ENCODE measurements at places on chromosomes 11 and 22.

- DNase-seq = no peak
Measured at GRCh38 chr11:117849781-117850414, 25.4 kb upstream of the FXYD2 start.

DNA sequence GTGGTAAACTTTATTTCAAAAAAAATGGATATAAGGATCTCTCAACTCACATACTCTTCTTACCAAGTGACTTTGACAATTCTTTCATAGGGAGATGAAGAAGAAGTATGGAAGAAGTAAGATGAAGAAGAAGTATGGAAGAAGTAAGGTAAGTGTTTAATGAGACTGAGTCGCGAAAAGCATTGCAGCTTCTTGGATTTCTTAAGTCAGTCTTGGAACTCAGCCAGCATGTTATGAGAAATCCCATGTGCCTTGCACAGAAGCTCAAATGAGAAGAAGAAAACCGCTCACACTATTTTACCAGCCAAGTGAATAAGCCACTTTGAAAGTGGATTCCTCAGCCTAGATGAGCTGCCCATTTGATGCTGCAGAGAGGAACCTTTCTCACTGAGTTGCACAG, 332.0 kb upstream of the CCDC179 start:
- DNase-seq = no peak

GRCh38 chr22:49057910-49058309, 769.8 kb downstream of the BRD1 start:
- DNase-seq = no peak

- no peak for DNase-seq
Measured at GRCh38 chr11:27571154-27571810, 64.7 kb upstream of the LIN7C start.

DNA sequence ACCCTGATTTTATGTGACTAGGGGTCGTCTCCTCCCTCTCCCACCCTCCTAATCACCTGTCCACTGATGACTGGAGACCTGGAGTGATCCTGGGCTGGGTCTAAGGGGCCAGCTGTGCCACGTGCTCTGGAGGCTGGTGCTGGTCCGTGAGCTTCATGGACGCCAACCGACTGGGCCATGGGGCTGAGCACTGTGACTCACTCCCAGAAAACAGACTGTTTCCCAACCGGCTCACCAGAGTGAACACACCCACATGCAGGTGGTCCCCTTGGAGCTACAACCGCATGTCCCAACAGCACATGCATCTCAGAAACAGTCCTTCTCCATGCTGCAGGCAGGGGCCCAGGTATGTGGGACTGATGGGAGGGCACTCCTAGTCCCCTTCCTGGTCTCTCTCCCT, 14.0 kb upstream of the LMO1 start:
- DNase-seq = no peak

DNA sequence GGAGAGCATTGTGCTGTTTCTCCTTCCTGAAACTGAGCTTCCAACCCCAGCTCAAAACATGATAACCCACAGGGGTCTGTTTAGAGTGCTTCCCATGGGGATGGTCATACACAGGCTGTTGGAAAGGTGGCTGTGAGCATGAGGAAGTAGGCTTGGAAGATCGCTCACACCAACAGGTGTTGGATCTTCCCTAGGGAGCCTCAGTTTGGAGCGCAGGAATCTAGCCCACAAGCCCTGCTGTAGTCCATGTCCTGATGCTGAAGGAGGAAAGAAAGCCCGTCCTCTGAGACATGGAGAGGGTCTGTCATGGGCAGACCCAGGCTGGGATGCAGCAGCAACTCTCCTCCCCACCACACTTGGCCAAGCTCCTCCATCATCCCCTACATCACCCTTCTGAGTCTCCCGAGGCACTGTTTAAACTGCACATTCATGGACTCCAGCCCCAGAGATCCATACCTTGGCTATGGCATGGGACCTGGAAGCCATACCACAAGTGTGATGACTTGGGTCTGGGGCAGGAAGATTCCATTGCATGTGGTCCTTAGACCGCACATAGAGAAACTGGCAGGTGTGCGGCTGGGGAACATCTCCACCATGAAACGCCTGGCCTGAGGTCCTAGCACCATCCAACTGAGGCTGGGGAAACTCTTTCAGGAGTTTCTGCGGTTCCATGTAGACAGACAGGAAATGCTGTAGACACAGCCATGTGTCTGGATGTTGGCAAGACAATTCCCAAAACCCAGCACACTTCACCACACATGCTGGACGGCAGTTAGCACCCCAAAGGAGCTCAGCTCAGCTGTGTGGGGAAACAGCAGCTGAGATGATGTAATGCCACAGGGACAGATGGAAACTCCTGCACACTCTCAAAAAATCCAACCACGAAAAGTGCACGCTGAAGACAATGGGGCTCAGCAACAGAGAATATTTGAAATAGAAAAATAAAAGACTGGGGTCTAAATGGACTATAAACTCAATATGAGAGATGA, 27.6 kb upstream of the TTC12 start:
- DNase-seq = no peak

GRCh38 chr11:44381261-44381660, 71.3 kb upstream of the ALX4 start:
- DNase-seq = no peak

GRCh38 chr22:35113341-35113740, 47.4 kb downstream of the ISX start:
- DNase-seq = no peak

DNA sequence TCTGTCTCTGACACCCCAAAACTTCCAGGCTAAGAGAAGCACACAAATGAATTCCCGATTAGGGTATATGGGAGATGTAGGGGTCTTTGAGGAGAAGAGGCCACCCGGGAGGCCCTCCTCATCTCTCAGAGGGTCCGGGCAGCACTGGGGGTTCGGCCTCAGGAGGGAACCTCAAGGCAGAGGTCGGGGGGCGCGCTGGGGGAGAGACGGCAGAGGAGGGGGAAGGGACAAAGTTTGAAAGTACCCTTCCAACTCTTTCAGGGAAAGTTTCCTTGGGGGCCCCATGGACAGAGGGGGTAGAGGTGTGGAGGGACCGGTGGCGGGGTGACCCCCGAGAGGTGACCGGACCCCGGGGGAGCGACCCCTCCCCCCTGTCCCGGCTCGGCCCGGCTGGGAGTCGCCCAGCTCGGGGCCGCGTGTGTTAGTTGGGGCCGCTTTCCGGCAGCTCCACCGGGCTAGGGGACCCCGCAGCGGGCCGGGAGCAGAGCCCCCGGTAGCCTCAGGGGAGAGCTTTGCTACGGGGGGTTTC, 3.3 kb upstream of the GCAT start:
- DNase-seq = no peak

DNA sequence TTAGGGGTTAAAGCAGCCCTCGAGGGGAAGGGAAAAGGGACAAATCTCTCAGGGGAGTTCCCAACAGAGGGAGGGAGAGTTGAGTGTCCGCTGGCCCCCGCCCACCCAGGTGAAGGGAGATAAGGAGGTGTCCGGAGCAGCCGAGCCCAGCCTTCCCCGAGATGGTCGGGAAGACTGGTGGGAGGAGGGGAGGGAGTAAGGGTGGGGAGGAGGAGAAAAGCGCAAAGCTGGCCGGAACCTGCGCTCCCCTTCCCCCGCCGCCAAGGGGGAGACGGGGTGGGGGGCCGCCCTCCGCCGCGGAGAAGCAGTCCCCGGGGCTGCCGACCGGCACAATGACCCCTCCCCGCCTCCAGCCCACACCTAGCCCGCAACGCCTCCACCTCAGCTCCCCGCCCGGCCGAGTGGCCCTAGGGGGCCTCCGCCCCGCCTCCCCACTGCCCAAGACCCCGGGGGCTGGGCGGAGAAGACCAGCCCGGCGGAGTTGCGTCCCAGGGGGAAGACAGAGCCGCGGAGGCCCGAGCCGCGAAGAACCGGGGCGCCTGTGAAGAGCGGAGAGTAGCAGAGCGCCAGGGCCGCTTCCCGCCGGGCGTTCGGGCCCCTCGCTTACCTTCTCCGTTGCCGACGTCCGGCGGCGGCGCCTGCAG, 479 bp downstream of the RSF1 start:
- DNase-seq = no peak

DNA sequence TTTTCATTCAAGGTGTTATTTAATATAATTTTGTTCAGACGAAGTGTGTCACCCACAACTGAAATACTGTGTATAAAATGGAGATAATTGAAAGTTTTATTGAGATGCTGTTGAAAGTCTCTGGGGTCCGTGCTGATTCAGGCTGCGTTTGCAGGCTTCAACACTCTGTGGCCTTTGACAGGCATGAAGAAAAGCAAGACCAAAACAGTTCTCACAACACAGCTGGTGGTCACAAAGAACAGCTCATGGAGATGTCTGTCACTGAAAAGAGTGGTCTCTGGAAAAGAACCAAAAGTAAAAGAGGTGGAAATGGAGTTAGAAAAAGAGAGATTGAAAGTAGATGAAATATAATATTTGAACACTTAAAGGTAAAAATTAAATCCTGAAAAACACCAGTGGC, 9.8 kb upstream of the MPPED2 start:
- DNase-seq = no peak

DNA sequence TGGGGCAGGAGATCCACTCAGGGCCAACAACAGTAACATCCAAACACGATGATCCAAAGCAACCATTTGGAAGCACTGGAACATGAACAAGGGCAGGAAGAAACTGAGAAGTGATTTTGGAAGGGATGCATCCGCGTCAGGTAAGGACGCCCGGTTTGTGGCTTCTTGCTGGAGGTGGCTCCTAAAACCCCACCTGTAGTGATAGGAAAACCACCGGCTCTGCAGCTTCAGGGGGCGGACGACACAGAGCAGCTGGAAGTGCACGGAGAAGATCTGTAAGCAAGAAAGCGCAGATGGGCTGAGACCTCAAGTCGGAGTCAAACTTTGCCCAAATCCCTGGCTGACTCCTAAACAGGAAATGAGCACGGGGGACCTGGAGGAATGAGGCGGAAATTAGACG, 1066.1 kb downstream of the BRD1 start:
- DNase-seq = no peak

Measured in cerebellar cortex (tissue), 1 donor.